ENCODE measurements at places on chromosomes 4 and X.

GRCh38 chr4:149264093-149264733 is 551.4 kb downstream of the IQCM start:
- H3K4me3 ChIP-seq, result no peak overlapping the region
- no peaks in the 10 kb centered on the region for H3K27me3 ChIP-seq
- no peaks in the 10 kb centered on the region for H3K36me3 ChIP-seq
- DNase-seq, result peak; percentile 31
- H3K4me1 ChIP-seq, result no peaks in the 10 kb centered on the region
- H3K27ac ChIP-seq, result no peak overlapping the region

DNA sequence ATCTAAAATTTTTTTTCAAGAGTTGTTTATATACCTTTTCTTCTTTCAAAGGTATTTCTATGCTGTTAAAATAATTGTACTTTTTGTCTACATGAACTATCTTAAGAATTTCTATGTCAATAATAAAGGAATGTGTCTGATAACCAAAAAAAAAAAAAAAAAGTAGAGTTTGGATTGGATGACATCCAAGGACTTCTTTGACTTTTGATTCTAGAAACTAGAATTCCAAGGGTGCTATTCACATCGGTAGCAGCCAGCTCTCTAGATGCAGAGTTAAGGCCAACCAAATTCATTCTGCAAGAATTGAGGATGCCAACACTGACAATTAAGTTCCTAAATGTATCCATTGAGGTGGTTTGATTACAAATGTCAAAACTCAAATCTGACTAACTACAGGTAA is 42.0 kb upstream of the PRKG2 start:
- H3K4me1 ChIP-seq, result no peaks in the 10 kb centered on the region
- H3K27me3 ChIP-seq, result no peaks in the 10 kb centered on the region
- H3K4me3 ChIP-seq, result no peak overlapping the region
- no peak for DNase-seq

GRCh38 chrX:54530357-54530900 is 410 bp downstream of the GNL3L start:
- peak overlapping the region; percentile 95 for H3K4me3 ChIP-seq
- no peaks in the 10 kb centered on the region for H3K27me3 ChIP-seq
- peak; percentile 28 for DNase-seq
- peaks cover 33% of the 10 kb centered on the region for H3K4me1 ChIP-seq

DNA sequence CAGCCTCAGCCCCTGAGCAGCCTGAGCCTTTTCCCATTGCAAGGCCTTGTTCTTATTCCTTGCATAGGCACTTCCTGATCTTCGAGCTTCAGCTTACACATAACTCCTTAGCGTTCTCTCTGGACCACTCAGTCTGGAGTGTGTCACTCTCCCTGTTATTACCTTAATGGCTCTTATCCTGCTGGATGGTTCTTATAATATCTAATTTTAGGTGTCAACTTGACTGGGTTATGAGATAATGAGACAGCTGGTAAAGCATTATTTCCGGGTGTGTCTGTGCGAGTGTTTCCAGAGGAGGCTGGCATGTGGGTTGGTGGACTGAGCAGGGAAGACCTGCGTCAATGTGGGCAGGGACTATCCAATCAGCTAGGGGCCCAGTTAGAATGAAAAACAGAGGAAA is 75.7 kb downstream of the HAUS3 start:
- DNase-seq, result no peak
- H3K27me3 ChIP-seq, result no peaks in the 10 kb centered on the region
- no peak overlapping the region for H3K4me3 ChIP-seq
- H3K36me3 ChIP-seq, result no peaks in the 10 kb centered on the region

GRCh38 chrX:35743331-35743730 is 54.8 kb upstream of the MAGEB16 start:
- H3K27ac ChIP-seq, result no peak overlapping the region
- no peak overlapping the region for H3K4me3 ChIP-seq
- H3K27me3 ChIP-seq, result no peaks in the 10 kb centered on the region
- H3K36me3 ChIP-seq, result no peaks in the 10 kb centered on the region
- no peaks in the 10 kb centered on the region for H3K4me1 ChIP-seq

Measured in activated CD8-positive, alpha-beta T cell treated with anti-CD3 and anti-CD28 coated beads, Interleukin-2, amount 10 ng/mL, durations not matched to agents 7 days and 5 days (primary cell).